Daoy (cell line): ENCODE measurements at places on chromosomes 7 and 10. TPM values are rescaled to one million over a fixed set of nuclear protein-coding genes. Genes with fewer than 3 reads are reported as not detected.

DNA sequence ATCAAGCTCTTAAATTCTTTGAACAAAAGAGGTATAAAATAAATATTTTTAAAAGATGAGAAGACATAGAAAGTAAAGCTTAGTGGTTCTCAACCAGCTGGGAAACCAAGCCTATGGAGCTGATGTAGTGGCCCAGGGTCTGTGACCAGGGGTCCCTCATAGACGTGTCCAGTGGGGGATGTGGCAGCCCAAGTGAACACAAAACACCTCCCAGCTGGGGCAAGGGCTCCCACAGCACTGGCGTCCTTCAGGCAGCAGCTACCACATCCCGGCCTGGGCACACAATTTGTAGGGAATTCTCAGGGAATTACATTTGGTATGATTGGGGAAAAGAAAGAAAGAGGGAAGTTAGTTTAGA lies 17.8 kb upstream of the CCDC71L start:
- no peak for DNase-seq

DNA sequence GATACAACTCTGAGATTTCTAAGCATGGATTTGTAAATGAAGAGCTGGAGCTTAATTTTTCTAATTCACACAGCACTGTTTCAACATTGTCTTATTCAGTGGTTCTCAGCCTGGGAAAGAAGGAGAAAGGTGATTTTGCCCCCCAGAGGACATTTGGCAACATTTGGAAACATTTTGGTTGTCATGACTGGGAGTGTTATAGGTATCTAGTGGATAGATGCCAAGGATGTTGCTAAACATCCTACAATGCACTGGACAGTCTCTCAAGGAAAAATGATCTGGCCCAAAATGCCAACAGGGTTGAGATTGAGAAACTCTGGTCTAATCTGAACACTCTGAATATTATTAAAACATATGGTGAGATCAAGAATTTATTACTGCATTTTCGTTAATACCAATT lies 3.8 kb upstream of the CAV2 start:
- peak; percentile 17 for DNase-seq

DNA sequence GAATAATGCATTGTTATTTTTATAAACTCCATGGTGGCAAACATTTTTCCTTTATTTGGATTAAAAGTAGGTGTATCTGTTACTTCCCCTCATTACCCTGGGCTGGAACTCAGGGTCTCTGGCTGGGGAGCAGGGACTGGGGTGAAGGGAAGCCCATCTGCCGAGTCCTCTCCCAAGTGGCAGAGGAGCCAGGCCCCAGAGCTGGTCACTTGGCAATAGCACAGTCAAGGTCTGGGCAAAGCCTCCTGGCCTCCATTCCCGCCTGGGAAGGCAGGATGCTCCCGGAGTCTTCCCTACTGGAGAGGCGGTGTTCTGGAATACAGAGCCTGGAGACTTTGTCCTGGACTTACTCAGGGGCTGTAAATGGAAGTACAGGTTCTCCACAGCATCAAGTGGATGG lies 76.2 kb downstream of the CDH23 start:
- DNase-seq, result no peak

GRCh38 chr7:26691406-26691805 lies 173.0 kb downstream of the SKAP2 start:
- DNase-seq, result no peak

DNA sequence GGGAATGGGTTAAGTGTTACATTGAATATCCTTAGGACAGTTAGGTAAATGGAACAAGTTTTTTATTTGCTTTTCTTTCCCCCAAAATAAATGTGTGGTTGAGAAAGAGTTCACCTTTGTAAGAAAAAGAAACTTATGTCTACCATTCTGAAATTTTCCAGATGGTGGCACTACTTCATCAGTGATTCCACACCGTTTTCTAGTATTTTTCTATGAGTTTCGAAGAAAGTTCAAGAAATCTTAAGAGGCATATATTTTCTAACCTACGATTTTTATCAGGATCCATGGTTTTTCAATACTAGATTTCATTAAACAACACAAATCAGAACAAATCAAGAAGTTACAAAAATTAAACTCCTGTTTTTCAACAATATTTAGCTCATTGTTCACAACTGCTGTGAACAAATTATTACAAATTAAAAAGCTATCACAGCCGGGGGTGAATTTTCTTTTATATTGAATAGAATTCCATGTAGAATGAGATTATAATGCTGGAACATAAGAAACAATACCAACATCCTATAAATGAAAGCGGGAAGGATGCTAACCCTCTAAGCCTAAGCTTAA lies 163.1 kb upstream of the NPVF start:
- DNase-seq, result no peak

GRCh38 chr10:76550806-76551205 lies 1086.8 kb downstream of the KCNMA1 start:
- DNase-seq, result no peak

DNA sequence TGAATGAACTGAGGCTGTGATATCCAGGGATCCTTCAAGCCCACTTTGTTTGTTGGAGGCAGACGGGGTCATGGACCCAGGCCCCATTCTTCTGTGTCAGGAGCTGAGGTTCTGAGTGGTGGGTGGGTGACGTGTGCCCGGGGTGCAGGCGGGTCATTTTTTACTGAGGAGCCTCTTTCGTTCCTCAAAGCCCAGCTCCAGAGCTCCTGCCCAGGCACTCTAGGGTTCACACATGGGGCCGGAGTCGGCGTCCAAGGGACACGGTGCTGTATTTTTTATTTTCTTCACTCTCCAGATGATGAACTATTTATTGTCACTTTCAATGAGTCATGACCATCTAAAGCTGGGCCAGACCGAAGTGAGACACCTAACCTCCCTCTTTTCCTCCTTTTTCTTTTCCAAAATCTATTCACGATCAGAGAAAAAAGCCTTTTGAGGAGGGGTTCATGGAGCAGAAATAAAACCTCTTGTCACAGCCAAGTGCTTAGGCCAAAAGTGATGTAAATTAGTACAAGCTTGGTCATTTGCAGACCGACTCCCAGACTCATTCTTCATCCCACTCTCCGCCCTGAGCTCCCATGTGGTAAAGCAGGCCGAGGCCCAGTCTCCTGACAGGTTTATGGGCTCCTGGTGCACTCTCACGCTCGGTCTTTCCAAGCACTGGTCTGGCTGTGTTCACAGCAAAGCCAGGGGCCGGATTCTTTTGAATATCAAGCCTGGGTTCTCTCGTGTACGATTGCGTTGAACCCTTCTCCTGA lies 41.4 kb upstream of the PITRM1 start:
- DNase-seq, result no peak

GRCh38 chr10:82335831-82336230 lies 460.8 kb downstream of the NRG3 start:
- no peak for DNase-seq

DNA sequence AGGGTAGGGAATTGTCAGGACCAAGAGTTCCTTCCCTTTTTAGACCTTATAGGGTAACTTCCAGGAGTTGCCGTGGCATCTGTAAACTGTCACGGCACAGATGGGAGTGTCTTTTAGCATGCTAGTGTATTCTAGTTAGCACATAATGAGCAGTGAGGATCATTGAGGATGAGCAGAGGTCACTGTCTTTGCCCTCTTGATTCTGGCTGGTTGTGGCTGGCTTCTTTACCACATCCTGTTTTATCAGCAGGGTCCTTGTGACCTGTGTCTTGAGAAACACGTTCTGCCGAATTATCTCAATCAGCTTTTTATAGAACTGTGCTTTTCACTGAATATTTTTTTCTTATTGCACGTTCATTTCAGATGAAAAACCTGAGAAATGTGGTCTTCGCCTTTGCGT lies 41.5 kb downstream of the MINPP1 start:
- no peak for DNase-seq

GRCh38 chr7:135204341-135204749 lies 7.0 kb downstream of the WDR91 start:
- no peak for DNase-seq

GRCh38 chr7:142568435-142569097 lies 180.7 kb upstream of the PRSS1 start:
- DNase-seq, result peak; percentile 87

DNA sequence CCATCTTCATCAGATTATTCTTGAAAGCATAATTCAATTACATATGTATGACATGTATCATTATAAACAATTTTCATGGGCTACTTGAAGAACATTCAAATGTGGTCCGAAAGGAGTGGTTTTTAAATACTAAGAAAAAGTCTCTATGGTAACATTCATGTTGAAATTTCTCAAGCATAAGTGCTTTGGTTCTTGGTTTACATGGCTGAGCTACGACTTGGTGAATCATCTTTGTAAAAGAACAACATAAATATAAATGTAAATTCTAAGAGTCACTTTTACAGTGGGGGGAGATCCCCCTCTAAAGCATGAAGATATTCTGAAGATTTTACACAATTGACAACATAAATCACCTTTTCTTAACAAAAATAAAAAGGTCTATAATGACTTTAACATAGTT lies 118.6 kb downstream of the MAGI2 start:
- DNase-seq, result no peak

GRCh38 chr7:35792873-35793489 lies 7.9 kb upstream of the SEPTIN7 start:
- DNase-seq, result no peak

DNA sequence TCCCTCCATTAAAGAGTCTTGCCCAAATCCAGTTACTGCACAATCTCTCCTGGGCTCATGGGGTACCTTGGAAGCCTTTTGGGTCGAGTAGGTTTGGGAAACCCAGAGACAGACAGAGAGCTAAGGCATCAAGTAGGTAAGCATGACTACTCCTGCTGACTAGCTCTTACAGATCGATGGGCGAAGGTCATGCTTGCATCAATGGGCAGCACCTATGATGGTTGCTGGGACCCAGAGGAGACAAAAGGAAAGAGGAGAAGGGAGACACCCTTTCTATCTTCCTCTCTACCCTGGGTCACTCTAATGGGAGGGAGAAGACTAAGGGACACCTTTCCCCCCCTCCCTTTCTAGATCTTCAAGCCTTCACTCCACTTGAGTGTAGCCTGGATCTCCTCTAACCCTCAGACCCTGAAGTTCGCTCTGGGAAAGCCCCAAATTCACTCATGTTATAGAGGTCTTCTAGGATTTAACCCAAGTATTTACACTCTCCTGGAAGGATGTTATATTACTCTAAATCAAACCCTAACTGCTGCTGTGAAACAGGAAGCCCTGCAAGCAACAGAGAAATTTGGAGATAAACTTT lies 31.6 kb upstream of the ZNF746 start:
- no peak for DNase-seq

- DNase-seq, result peak; percentile 99
Observed at GRCh38 chr7:151754142-151754590, 122.7 kb downstream of the PRKAG2 start.

- no peak for DNase-seq
Observed at GRCh38 chr7:28779954-28780353, 178.2 kb downstream of the TRIL start.

DNA sequence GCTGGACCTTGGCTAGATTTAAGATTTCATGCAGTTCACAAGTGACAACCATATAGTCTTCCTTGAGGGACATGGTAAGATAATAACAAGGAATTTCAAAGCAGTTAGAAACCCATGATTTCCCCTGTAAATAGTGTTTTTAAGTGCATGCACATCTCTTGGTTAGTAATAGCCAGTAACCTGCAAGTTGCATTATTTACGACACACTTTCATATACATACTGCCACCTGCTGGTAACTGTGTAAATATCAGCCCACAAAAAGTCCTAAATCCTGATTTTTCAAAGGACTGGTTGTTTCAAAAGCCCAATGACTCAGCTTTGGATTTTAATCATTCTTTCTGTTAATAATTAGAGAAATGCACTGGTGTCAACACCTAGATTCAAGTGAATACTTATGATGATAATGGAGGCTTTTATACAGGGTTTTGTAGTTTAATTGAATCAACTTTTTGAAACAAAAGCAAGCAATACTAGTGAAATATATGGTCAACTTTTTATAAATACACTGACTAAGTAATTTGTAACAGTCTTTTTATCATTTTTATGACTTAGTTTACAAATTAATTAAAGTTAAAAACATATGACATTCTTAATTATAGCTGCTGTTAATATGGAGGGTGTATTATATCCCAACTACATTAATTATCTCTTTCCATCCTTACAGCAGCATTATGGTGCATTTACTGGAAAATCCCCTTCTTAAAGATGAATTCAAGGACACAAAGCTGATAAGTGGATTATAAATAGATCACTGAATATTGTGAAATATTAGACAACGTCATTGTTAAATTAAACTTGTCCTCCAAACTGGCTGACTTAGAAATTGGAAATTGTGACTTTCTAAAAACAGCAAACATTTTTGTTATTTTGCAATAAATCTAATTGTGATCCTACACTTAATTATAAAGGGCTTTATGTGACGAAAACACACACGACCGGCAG lies 367.7 kb upstream of the SEMA3D start:
- peak; percentile 22 for DNase-seq

DNA sequence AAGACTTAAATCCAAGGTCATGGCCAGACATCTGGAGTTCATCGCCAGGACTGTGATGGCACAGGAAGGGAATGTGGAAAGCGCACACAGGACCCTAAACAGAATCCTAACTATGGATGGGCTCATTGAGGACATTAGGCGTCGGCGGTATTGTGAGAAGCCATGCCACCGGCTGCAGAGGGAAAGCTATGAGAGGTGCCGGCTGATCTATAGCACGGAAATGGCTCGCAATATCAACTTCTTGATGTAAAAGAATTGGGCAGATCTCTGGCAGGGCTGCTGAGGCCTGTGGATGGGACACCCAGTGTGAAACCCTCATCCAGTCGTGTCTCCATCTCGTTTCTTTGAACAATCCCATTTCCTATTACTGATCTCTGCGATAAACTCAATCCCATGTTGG lies 6.3 kb upstream of the CTBP2 start:
- DNase-seq, result no peak

- DNase-seq, result peak; percentile 57
Observed at GRCh38 chr7:105011831-105012502, 2.0 kb upstream of the KMT2E start.

DNA sequence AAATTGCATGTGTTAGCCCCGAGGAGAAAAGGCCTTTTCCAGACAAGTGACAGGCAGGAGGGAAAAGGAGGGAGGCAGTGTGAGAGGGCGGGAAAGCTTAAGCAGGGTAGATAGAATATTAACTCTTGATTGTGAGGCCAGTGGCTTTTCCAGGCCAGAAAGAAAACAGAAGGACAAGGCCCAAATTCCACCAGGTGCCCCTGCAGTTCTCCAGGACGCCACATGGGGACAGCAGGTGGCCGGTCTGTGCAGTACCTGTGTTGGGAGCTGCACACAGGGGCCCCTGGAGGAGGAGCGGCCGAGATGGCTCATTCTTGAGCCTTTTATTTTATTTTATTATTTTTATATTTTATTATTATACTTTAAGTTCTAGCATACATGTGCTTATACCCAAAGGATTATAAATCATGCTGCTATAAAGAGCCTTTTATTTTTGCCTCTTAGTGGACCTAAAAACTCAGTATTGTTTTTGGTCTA lies 141.3 kb upstream of the KLF14 start:
- DNase-seq, result peak; percentile 78

Gene SOSTDC1
- total RNA-seq, result not detected in 2 replicates

Gene OR2A5
- not detected in 2 replicates for total RNA-seq

Gene FAM25A
- not detected in 2 replicates for total RNA-seq

Gene WIPF3
- not detected in 2 replicates for total RNA-seq

Gene EPDR1
- total RNA-seq, result 69.0 and 75.9 TPM in 2 replicates

Gene UFSP1
- 4.8 and 6.1 TPM in 2 replicates for total RNA-seq

Gene HMX3
- total RNA-seq, result 1.1 and 3.3 TPM in 2 replicates

Gene INTS15
- total RNA-seq, result 13.9 and 18.7 TPM in 2 replicates
